Stimulated activated naive CD8-positive, alpha-beta T cell treated with anti-CD3 and anti-CD28 coated beads, Interleukin-15, Interleukin-2, amounts not matched to agents 100 U/mL and 50 U/mL, for 24 hours (primary cell): ENCODE measurements at places on chromosomes 5 and 9.

- DNase-seq: no peak
Observed at GRCh38 chr9:21266733-21267484, 27.1 kb upstream of the IFNA14 start.

DNA sequence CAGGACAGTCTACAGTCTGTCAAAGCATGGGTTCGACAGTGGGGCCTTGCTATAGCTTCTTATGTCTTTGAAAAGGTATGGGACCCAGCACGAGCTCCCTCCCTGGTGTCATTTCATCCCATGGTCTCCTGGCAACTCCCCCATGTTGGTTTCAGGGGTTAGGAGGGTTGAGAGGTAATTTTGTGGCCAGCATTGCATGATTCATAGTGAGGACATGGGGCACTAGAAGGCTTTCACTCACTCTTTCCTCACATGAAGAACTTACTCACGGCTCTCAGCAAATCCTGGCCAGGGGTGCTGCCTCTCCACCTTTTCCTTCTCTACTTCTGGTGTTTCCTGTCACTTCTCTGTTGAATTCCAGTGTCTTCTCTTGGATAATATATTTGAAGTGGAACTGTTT lies 134.7 kb upstream of the TNPO1 start:
- DNase-seq: no peak

DNA sequence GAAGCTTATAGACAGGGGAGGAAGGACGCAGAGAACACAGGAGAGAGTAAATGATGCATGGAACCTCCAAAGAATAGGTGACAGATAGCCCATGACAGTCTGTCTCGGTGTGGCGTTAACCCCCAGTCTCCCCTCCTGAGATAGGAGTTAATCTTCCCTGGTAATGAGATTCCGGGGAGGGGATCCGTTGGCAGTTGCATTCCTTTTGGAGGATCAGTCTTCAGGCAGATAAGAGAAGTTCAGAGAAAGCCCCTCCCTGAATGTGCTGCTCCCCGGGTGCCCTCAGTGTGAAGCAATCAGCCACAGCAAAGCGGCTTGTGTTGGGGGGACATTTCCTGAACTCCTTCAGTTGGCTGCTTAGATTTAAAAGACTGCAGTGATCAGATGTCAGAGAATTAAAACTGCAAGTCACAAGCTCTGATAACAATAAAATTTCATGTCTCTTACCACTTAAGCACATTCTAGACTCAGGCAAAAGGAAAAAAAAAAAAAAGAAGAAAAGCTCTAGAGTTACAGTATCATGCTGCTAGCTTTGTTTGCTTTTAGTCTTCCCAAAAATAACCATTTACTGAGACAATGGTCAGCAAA lies 121.1 kb downstream of the EGFLAM start:
- no peak for DNase-seq

DNA sequence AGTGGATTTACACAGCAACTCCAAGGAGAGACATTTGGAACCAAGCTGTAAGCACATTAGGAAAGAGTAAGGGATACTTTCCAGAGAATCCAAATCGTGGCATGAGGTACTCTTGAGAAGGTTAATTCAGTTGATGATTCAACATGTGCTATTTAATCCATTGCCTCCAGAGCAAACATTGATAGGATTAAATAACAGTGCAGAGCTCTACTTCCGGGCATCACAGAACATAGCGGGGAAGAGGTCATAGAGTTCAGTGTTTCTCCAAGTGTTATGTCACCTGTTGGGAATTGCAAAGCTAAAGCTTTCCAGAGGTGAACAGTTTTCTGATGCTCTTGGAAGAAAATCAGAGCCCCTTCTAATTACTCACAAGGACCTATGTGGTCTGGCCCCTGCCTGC lies 127.5 kb downstream of the PPP2R2B start:
- DNase-seq: no peak

DNA sequence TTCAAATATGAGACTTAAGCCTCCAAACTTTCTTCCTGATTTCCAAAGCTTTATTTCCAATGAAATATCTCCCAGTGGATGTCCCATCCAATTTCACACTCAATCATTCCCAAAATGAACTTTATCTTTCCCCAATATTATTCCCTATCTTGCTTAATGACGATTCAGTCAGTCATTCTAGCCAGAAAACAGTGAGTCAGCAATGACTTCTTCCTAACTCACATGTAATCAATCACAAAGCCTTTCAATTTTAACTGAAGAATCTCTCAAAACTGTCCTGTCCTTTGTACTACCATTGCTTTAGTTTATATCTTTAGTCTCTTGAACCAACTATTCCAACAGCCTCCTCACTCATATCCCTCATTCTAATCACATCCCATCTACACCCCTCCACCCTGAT lies 34.9 kb downstream of the NSA2 start:
- no peak for DNase-seq

DNA sequence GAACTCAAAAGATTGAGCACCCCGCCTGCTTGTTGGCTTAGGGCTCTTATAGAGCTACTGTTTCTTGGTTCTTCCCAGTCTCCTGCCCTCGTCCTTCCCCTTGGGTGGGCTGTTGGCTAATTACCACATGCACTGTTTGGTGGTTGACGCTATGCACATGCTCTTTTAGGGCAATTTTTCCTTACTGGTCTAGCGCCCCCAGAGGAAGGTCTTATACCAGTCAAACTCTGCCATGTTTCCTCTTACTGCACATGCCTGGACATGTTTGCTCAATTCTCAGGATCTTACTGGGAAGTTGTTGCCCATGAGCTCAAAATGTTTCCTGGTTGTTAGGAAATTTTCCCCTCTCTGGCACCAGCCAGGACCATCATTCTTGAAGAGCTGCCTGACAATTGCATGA lies 101.9 kb downstream of the SLC28A3 start:
- no peak for DNase-seq

DNA sequence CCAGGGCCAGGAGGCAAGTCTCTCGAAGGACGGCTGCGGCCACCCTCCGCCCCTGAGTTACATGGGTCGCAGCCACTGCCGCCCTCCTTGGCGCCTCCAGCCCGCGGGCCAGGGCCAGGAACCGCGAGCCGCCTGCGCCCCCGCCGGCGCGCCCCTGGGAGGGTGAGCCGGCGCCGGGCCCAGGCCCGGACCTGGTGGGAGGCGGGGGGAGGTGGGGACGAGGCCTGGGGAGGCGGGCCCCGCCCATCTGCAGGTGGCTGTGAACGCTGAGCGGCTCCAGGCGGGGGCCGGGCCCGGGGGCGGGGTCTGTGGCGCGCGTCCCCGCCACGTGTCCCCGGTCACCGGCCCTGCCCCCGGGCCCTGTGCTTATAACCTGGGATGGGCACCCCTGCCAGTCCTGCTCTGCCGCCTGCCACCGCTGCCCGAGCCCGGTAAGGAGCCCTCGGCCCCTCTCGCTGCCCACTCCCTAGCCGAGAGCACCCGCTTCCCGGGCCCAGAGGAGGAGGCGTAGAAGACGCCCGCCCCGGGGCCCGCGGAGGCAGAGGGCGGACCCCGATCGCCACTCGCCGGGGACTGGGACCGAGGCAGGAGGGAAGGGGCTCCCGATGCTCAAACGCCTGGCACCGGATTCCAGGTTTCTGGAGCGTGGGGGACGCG lies at the start of gene ASS1:
Gene ASS1 (plus strand): TSS at position 397 of the 657 bp plus-strand sequence. CDS start 7,268 bp downstream, outside the sequence.
- DNase-seq: peak; percentile 57

DNA sequence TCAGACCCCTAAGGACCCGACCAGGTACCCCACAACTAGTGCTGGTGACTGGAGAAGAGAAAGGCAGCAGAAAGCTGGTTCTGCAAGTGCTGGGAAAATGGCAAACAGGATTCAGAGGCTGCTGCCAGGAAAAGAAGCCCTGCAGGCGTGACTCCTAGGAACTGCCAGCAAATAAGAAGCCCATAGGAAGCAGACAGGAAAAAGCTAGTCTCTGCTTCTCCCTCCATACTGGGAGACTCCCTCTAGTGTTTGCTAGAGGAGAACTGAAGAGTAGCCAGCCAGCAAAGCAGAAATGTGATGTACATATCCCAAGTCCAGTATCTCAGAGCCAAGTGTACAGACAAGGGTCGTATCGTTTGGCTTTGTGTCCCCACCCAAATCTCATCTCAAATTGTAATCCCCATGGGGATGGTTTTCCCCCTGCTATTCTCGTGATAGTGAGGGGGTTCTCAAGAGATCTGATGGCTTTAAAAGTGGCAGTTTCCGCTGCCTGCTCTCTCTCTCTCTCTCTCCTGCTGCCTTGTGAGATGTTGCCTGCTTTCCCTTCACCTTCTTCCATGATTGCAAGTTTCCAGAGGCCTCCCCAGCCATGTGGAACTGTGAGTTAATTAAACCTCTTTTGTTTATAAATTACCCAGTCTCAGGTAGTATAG lies 38.1 kb upstream of the TUSC1 start:
- no peak for DNase-seq

GRCh38 chr5:177396807-177397206 lies 3.7 kb downstream of the PFN3 start:
- no peak for DNase-seq

- DNase-seq: no peak
Observed at GRCh38 chr9:33065157-33066076, 11.1 kb downstream of the SMU1 start.
